ENCODE measurements at places on chromosomes 7 and 10. TPM values are rescaled to one million over a fixed set of nuclear protein-coding genes. Genes with fewer than 3 reads are reported as not detected.
A peak's percentile ranks its signal among the peaks of the same experiment; 100 is the strongest.

GRCh38 chr10:45997557-45997956 is 25.3 kb downstream of the TIMM23 start:
- H3K36me3 ChIP-seq, result peaks cover 42% of the 10 kb centered on the region
- H3K27ac ChIP-seq, result no peak overlapping the region
- no peaks in the 10 kb centered on the region for H3K27me3 ChIP-seq
- no peak for DNase-seq

GRCh38 chr10:43926371-43926770 is 277.7 kb upstream of the ZNF32 start:
- peaks cover 12% of the 10 kb centered on the region for H3K27me3 ChIP-seq
- H3K4me1 ChIP-seq, result no peaks in the 10 kb centered on the region
- no peak overlapping the region for H3K27ac ChIP-seq
- H3K4me3 ChIP-seq, result no peak overlapping the region

GRCh38 chr7:51706851-51707250 is 390.2 kb upstream of the COBL start:
- H3K4me3 ChIP-seq, result no peak overlapping the region
- no peaks in the 10 kb centered on the region for H3K36me3 ChIP-seq
- H3K4me1 ChIP-seq, result no peaks in the 10 kb centered on the region
- DNase-seq, result no peak

DNA sequence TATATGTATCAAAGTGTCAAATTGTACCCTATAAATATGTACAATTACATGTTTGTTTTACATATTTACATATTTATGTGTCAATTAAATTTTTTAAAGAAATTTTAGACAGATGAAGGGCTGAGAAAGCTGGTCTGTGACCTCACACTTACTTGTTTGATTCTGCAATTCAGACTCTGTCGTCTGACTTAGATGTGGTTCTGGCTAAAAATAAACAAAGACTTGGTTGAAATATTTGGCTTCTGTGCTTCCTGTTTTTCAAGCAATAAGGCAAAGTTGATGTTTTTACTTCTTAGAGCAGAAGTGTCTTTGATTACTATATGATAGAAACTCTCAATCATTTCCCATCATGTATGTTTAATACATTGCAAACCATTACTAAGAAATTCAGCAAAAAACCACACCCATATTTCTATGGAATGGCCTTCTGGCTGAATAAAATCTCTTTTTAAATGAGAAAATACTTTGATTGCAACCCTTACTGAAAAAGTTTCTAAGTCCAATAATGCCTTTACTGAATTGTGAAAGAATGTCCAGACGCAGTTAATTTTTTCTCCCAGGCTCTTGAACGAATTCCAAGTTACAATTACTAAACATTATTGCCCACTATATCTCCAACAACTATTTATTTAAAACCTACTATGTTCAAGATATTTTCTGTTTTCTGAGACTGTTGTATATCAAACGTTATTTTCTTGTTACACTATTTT is 59.5 kb upstream of the PRKG1 start:
- no peak for DNase-seq
- no peaks in the 10 kb centered on the region for H3K4me1 ChIP-seq
- H3K27me3 ChIP-seq, result peaks cover 23% of the 10 kb centered on the region
- no peak overlapping the region for H3K27ac ChIP-seq
- H3K36me3 ChIP-seq, result no peaks in the 10 kb centered on the region
- no peak overlapping the region for H3K4me3 ChIP-seq

DNA sequence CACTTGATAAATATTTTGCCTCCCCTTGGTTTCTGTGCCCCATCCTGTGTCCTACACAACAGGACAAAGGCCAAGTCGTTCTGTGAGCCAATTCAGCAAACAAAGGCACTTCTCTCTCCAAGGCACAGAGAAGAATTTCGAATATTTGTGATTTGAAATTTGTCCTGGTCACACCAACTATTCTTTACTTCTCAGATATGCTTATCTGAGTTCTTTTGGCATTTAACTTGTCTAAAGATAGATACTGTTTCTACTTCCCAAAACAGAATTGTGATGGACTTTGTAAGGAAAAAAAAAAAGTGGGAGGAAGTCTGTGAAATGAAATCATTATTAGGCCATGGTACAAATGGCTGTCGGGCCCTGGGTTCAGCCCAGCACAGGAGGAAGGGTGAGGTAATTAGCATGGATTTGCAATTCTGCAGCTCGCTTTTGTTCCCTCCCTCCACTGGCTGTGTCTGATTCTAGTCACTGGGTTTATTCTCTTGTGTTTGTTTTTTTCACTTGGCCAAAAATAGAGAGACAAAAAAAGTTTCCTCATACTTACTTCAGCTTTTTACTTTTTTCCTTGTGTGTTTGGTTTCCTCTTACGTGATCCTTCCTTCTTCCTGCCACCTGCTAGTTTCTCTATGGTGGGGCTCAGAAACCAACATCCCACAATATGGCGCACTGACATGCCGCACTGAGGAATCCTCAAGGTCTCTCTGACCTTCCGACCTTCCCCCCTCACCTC is 108.2 kb upstream of the MKLN1 start:
- H3K4me1 ChIP-seq, result peaks cover 9% of the 10 kb centered on the region
- H3K27me3 ChIP-seq, result no peaks in the 10 kb centered on the region

- no peak overlapping the region for H3K4me3 ChIP-seq
- peaks cover 8% of the 10 kb centered on the region for H3K4me1 ChIP-seq
- peaks cover 27% of the 10 kb centered on the region for H3K27me3 ChIP-seq
- no peak for DNase-seq
These were observed 84.6 kb upstream of the UNC5B start for GRCh38 chr10:71127773-71128172.

The TACR2 gene
- not detected for total RNA-seq

DNA sequence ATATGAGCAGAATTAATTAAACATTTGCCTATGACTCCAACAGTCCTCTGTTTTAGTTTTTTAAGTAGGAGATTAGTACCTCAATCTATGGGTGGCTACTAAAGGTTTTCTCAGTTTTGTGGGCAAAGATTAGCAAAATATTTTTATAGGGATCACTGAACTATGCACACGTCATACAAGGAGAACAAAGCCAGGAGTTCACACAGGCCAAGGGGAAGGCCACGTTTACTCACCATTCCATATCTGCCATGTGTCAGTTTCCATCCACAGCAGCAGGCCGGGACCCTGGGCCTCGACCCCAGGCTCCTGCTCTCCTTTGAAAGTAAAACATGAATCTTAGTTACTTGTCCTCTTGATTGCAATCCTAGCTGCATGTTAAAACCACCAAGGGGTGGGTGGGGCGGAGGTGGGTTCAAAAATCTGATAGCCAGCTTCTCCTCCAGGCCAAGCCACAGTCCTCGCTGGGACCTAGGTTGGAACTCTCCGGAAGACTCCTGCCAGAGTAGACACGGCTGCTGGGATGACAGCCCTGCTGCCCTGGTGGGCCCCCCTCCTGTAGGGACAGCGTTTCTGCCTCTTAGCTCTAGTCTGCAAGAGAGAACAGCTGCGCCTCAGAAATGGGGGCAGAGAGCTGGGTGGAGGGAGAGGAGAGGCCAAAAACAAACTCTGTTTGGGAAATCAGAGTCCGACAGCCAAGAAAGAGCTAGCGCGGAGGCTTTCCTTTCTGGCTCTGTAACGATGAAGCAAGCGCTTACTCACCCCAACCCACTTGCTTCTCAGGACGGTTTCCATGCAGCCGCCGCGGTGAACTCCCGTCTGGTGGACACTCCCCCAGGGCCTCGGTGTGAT is 35.6 kb downstream of the PITRM1 start:
- H3K27ac ChIP-seq, result no peak overlapping the region
- no peaks in the 10 kb centered on the region for H3K4me1 ChIP-seq

The PTPRN2 gene
- 0.72 TPM for total RNA-seq

DNA sequence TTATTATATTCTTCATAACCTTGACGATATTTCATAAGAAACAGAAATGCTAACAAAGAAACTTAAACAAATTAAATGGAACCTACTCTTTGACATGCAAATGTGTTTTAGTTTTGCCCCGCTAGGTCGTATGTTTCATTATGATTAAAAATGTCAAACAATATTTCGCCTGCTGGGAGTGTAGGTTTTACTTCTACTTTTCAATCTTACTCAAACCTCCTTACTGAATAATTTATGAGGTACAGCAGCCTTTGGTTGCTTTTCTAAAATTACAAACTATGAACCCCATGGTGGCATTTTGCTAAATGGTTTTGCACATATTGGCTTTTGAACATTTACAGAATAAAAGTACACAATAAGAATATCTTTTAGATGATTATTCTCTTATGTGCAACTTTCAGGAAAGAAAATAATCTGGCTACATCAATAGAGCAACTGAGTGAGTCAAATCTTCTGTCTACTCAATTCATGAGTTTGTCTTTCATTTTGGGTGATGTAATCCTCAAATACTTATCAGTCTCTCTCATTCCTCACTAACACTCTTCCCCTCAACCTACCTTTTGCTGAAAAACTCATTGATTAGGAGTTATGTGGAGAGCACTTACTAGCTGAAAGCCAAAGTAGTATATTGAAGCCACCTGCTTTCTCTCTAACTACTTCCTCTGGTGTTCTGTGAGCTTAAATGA is 1226.4 kb downstream of the XPNPEP1 start:
- no peak overlapping the region for H3K27ac ChIP-seq
- peaks cover 2% of the 10 kb centered on the region for H3K36me3 ChIP-seq
- no peak overlapping the region for H3K4me3 ChIP-seq
- no peaks in the 10 kb centered on the region for H3K27me3 ChIP-seq

DNA sequence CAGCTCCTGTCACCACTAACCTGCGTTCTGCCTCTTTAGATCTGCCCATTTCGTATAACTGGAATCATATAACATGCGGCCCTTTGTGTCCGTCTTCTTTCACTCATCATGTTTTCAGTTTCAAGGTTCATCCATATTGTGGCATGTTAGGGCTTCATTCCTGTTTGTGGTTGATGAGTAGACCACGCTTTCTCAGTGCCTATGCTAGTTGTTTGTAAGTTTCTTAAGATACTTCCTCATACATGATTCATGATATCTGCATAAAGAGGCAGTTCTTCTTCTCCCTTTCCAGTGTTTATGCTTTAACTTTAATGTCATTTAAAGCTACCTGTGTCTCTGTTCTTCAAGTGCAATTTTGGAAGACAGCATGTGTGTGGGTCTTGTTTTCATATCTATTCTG is 79.5 kb upstream of the FAM20C start:
- peaks cover 1% of the 10 kb centered on the region for H3K36me3 ChIP-seq
- H3K4me3 ChIP-seq, result no peak overlapping the region
- no peak for DNase-seq
- H3K27ac ChIP-seq, result no peak overlapping the region
- H3K27me3 ChIP-seq, result peaks cover 57% of the 10 kb centered on the region

GRCh38 chr7:44144968-44145478 is 3.9 kb upstream of the MYL7 start:
- peak overlapping the region; percentile 87 for H3K27ac ChIP-seq
- H3K4me3 ChIP-seq, result peak overlapping the region; percentile 76
- no peaks in the 10 kb centered on the region for H3K36me3 ChIP-seq

The GPR37 gene
- not detected for total RNA-seq

The MRC1 gene
- 0.06 TPM for total RNA-seq

The UBE3C gene
- total RNA-seq, result 75.0 TPM

The SLC18A3 gene
- total RNA-seq, result not detected

The ZNF32 gene
- 13.9 TPM for total RNA-seq

The AMPH gene
- total RNA-seq, result not detected

DNA sequence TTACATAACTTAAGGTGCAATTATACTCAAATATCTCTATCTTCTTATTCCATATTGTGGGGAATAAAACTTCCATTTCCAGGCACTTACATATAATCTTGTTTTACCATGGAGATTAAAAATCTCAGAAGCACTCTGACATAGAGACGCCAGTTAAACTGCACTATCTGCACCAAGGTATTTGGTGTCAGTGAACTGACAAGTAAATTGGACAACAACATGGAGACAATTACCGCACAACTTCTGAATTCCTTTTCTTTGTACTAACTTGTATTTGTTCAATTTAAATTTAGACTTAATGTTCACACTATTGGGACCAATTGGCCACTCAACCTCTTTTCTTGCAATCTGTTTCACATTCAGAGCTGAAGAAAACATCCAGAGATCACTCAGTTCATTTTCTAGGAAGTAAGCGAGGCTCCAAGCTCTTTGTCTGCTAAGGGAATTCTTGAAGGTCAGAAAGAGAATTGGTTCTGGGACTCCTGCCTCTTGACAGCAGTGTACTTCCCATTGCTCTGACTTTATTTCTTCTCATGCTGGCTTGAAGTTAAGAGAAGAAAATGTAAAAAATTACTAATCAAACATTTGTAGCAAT is 184.7 kb downstream of the CHCHD3 start:
- H3K36me3 ChIP-seq, result peaks cover 56% of the 10 kb centered on the region
- H3K27ac ChIP-seq, result no peak overlapping the region
- H3K27me3 ChIP-seq, result no peaks in the 10 kb centered on the region
- no peak for DNase-seq

GRCh38 chr10:88073682-88074081 is 210.3 kb downstream of the PTEN start:
- H3K4me3 ChIP-seq, result no peak overlapping the region
- no peaks in the 10 kb centered on the region for H3K27me3 ChIP-seq
- no peak overlapping the region for H3K27ac ChIP-seq
- no peak for DNase-seq

DNA sequence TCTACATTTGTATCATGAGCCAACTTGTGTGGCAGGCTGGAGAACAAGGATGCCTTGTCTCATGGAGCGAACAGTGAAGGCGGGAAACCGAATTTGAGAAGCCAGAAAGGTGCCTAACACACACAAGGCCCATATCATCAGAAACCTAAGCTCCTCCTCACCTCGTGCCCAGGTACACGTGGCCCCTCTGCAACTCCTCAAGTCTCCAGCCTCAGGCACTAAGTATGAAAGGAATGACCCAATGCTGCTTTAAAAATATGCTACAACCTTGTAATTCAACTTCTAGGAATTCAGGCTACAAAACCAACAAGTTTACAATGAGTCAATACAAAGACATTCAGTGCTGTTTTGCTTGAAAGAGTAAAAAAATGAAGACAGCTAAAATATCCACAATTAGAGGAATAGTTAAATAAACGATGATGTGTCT is 95.7 kb downstream of the CDK6 start:
- H3K4me3 ChIP-seq, result no peak overlapping the region
- peaks cover 48% of the 10 kb centered on the region for H3K36me3 ChIP-seq
- no peak for DNase-seq

The ITPRIP gene
- total RNA-seq, result 18.8 TPM

DNA sequence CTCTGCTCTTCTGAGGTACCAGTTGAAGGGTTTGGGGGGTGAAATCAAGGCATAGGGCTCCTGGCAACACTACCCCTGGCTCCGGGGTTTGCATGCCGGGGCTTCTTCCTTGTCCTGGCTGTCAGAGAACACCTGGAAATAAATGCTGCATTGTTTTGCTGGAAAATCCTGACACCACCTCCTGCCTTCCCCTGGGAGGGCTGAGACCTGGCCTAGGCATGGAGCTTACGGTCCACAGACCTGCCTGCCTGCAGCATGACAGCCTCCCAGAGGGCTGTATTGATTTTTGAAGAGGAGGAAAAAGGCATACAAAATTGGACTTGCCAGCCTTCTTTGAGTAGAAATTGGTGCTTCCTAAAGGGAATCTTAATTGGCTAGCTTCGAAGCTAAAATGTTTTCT is 227.1 kb downstream of the MGMT start:
- no peak for DNase-seq
- no peaks in the 10 kb centered on the region for H3K4me1 ChIP-seq
- no peaks in the 10 kb centered on the region for H3K36me3 ChIP-seq

The AKR1C8 gene
- not detected for total RNA-seq

The ITGA8 gene
- not detected for total RNA-seq

GRCh38 chr10:80407812-80408241 is 524 bp upstream of the PRXL2A start:
- no peaks in the 10 kb centered on the region for H3K36me3 ChIP-seq
- peaks cover 36% of the 10 kb centered on the region for H3K4me1 ChIP-seq
- peak overlapping the region; percentile 82 for H3K4me3 ChIP-seq
- peak; percentile 76 for DNase-seq

GRCh38 chr7:127988751-127989150 is 42.5 kb downstream of the LRRC4 start:
- H3K4me3 ChIP-seq, result no peak overlapping the region
- H3K4me1 ChIP-seq, result peaks cover 3% of the 10 kb centered on the region
- no peak for DNase-seq
- H3K36me3 ChIP-seq, result peaks cover 12% of the 10 kb centered on the region
